NCI-H460 (cell line): ENCODE measurements at places on chromosomes 16 and 17.
A peak's percentile ranks its signal among the peaks of the same experiment; 100 is the strongest.

DNA sequence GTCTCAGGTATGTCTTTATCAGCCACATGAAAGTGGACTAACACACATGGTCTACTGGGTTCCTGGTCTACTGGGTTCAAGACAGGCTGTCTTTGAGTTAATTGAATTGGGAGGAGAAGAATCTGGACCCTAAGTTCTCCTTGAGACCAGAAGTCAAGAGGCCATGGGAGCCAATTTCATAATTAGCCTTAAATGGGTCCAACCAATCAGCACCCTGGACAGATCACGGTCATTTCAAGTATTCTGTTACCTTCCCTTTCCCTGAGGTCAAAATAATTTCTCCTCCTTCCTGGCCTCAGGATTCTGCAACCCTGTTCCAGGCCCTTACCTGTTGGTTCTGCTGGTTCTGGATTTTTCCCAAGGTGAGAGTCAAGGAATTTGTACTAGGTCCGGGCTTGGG lies 23.8 kb downstream of the OSBPL7 start:
- DNase-seq = no peak

GRCh38 chr17:17964710-17965109 lies 7.5 kb downstream of the TOM1L2 start:
- no peak for DNase-seq

DNA sequence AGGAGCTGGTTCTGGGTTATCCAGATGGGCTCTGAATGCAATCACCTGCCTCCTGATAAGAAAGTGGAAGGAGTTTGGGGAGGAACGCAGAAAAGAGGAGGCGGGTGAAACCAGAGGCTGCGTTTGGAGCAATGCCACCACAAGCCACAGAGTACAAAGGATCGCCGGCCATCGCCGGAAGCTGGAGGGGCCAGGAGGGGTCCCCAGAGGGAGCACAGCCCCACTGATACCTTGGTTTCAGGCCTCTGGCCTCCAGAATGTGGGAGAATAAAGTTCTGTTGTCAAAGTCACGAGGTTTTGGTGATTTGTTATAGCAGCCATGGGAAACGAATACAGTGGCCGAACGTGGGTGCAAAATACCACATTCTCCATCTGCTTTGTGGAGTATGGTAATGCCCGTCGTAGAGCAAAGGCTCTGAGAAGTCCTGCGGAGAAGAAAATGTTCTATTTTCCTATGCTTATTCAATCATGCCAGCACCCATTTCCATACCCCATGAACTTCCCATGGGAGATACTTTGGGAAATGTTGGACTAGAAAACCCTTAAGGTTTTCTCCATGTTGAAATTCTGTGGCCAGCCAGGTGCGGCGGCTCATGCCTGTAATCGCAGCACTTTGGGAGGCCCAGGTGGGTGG lies 51.4 kb downstream of the ZDHHC7 start:
- no peak for DNase-seq

- DNase-seq = no peak
Measured at GRCh38 chr16:6749698-6750097, 582.9 kb upstream of the RBFOX1 start.

DNA sequence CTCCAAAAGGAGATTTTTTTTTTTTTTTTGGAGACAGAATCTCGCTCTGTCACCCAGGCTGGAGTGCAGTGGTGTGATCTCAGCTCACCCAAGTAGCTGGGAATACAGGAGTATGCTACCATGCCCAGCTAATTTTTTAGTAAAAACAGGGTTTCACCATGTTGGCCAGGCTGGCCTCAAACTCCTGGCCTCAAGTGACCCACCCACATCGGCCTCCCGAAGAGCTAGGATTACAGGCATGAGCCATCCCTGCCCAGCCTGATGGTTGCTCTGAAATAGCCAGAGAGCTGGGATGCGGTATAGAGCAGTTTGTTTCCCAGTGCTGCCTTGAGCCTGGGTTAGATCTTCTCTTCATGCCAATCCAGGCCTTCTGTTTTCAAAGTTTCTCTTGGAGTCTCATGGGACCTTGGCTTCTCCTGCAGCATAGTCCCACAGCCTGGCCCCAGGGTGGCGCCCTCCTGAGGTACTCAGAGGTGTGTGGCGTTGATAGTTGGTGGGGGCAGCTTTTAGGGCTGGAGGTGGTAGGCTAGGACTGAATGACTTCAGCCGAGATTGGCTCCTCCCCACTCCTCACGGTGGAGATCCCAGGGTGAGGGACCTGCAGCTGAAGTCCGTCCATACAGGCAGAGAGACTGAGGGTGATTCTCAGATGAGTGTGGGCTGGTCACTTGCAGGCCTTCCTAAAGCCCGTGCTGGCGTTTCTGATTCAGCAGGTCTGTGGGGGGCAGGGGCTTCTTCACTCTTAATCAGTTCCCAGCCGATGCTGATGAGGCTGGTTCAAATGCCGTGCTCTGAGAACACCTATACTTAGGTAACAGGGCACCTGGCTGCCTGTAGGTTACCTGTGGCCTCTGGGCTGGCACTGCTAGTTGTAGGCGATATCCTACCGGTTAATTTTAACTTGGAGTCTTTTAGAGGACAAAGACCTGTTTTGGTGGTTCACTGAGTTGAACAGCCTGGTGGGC lies 52.0 kb downstream of the TNFRSF13B start:
- DNase-seq = no peak

GRCh38 chr16:67926181-67926750 lies 5.4 kb downstream of the CTRL start:
- no peak for DNase-seq

GRCh38 chr17:41691031-41691777 lies 2.5 kb downstream of the EIF1 start:
- no peak for DNase-seq

- no peak for DNase-seq
Measured at GRCh38 chr16:75754141-75754540, 27.9 kb upstream of the CPHXL start.

DNA sequence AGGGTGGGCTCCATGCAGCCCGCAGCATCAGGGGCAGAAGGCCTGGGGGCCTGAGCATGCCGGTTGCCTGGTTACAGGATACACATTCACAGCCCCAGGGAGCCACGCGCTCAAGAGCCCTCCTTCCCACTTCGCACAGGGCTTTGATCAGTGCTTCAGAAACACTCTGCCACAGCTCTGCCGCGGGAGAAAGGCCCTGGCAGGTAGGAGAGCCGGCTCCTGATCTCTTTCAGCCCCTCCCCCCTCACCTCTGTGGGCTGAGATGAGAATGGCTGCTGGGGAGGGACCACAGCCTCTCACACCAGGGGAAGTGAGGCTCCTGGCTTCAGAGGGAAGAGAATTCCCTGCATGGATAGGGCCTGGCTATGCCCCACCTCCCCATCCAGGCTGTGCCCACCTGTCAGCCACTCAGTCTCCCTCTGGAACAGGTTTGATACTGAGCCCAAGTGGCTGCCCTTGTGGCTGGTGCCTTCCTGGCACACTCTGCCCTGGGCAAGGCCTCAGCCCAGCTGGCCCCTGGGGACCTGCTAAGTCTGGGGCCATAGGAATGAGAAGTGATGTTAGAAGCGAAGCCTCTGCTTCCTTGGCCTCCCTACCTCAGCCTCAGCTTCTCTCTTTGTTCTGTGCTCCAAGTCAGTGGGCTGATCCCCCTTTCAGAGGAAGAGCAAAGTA lies 8.6 kb downstream of the DOK4 start:
- DNase-seq = no peak

- DNase-seq = no peak
Measured at GRCh38 chr17:82457929-82458178, 687 bp upstream of the NARF start.

DNA sequence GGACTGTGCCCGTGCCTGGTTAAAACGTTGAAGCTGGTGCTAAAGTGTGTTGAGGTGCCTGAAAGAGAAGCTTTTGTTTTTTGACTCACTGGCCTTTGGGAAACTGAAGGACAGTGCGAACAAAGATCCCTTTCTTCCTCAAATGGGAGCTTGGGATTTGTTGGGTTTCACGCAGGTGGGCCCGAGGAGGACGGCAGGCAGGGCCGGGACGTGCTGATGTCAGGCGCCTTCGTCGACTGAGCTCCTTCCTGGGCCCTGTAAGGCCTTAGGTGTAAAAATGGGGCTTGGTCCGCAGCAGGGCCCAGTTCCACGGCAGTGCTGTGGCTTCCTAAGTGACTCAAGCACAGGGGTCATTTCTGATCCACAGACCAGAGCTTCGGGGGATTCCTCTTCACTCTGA lies 106.9 kb downstream of the BANP start:
- no peak for DNase-seq

DNA sequence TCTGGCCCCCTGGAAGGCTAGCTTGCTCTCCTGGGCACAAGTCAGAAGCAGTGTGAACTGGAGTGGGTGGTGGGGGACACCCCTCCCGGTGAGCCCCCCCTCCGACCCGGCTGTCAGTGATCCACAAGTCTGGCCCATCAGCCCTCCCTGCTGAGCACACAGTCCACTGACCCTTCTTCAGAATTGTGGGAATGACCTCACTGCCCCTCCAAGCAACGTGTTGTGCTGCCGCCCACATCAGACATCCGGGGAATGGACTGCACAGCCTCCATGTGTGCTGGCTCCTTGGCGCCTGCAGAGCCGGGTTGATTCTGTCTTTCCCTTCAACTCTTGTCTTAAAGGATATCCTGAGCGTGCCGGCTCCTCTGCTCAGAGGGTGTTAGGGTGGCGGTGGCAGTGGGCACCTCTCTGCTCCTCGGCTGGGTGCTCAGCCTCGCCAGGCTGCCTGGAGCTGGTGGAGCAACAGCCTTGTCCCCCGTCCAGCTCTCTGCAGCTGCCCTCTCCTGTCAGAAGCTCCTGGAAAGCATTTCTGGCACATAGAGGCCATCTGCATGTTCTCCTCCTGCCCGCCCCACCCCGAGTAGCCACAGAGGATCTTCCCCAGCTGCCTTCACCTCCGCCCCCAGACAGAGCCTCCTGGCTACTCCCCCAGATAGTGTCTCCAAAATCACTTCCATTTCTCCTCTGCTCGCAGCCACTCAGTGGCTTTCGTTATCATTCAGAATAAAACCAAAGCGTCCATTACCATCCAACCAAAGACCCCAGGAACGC lies 19.8 kb downstream of the NPTX1 start:
- no peak for DNase-seq

- no peak for DNase-seq
Measured at GRCh38 chr16:28964072-28964471, 10.5 kb upstream of the SPNS1 start.

GRCh38 chr17:82449131-82449882 lies 1.2 kb downstream of the CYBC1 start:
- DNase-seq = no peak

DNA sequence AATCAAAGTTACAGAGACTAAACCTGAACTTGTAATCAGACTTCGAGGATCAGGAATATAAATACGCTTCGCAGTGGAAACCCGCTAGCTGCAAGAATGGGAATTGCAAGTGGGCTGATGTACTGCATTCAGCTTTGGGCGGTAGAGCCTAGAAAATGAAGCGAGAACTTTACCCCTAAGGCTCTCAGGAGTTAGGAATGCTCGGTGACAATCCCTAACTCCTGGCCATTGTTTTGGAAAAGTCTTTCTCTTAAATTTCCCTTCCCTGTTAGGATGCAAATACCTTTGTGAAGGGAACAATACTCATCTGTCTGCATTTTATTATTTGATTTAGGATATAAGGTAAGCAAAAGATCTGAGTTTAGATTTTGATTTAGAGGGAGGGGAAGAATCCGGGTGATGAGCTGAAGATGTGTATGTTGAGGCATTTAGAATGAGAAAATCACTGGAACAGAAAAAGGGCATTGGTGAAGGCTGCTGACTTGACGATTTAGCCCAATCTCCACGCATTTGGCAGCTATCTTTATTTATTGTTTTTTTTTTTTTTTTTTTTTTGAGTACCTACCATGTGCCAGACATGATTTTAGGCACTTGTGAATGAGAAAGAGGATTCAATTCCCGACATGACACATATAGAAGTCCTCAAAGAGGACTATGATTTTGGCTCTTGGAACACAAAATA lies 2.2 kb upstream of the TOX3 start:
- DNase-seq = no peak

DNA sequence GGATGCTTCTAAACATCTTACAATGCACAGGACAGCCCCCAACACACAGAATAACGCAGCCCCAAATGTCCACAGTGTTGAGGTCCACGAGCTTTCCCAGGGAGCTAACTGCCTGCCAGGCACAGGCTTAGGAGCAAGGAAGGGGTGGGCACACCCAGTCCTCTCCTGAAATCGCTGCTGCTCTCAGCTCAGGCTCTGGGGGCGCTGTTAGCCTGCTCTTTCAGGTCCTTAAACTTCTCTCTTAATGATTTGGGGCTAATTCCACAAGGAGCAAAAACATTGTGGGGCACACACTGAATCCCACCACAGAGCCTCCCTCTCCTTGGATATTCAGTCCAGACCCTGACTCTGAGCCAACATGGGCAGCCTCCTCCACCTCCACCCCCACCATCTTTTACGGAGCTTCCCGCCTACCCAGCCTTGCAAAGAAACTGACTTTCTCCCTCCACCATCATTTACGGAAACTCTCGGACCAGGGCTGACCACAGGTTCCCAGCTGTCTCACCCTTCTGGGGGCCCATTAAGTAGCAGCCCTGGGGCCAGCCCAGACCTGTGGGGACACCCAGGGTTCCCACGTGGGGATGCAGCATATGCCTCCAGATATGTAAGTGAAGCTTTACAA lies 1.1 kb downstream of the CD300H start:
- peak; percentile 48 for DNase-seq

DNA sequence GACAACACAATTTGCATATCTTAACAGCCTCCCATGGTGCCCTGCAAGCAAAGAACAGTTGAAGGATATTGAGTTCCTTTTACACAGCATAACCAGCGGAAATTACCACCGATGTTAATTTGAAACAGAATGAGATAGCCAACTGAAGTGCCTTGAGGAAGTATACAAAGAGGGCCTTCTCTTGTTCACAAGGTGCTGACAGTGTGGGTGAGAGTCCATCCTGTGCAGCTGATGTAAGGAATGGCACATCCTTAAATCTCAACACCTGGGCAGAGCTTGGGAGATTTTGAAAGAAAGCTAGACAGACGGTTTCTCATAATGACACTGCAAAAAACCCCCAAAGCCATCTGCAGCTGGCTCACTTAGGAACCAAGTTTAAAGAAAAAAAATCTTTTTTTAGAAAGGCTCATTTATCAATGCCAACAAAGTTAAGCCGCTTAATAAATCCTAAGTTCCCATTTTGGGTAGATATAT lies 818.6 kb downstream of the KCNJ2 start:
- no peak for DNase-seq

DNA sequence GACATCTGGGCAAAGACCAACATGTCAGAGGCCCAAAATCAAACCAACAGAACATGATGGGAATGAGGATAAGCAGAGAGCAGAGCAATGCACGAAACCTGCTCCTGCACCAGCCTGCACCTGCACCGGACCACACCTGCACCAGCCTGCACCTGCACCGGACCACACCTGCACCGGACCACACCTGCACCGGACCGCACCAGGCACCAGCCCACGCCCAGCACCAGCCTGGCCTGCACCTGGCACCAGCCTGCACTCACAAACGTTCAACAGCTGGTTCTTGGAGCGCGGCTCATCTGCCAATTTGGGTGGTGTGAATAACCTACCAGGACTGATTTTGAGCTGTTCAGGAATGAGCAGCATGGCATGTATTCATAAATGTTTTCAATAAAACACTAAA lies 18.2 kb downstream of the CEP131 start:
- DNase-seq = no peak
